ENCODE measurements at places on chromosomes 2 and 18. TPM values are rescaled to one million over a fixed set of nuclear protein-coding genes. Genes with fewer than 3 reads are reported as not detected.

GRCh38 chr2:98091738-98092137 is 4.8 kb downstream of the VWA3B start:
- DNase-seq = no peak

GRCh38 chr2:189441709-189442074 is 418 bp downstream of the WDR75 start:
- no peak for DNase-seq

DNA sequence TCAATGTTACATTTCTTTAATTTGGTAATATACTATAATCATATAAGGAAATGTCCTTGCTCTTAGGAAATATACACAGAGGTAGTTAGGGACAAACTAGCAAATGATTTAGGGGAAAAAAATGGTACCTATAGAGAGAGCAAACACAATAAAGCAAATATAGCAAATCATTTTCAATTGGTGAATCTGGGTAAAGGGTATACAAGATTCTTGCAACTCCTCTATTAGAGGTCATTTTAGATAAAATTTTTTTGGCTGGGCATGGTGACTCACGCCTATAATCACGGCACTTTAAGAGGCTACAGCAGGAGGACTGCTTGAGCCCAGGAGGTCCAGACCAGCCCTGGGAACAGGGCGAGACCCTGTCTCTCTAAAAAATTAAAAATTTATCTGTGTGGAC is 44.4 kb downstream of the STRN start:
- peak; percentile 2 for DNase-seq

DNA sequence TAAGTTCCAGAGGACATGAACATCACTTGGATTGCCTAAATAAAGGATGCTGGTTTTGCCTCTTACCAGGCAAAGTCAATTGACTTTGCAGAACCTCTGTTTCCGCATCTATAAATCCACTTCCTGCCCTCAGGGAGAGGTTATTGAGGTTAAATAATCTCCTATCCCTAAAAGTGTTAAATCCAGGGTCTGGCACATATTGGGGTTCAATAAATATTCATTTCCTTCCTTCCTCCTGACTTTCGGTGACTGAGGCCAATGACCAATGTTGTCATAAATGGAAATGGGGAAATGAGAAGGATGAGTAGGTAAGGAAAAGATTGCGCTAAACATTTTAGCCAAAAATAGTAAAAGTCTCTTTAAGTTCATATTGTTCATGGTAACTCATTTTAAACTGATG is 16.0 kb downstream of the BCL2 start:
- no peak for DNase-seq

DNA sequence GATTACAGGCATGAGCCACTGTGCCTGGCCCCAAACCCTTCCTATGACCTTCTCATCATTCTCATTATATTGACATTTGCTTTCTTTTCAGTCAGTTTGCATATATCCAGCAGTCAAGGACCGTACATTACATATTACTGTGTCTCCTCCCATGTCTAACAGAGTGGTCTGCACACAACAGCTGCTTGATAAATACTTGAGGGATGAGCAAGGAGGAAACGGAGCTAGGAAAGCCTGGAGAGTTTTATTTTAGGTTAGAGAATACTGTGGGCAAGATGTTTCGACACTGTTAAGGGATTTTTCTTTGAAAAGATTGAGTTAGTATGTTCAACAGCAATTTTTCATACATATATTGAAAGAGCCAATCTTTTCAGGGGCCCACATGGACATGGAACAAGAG is 76.2 kb upstream of the CHRNA1 start:
- DNase-seq = peak; percentile 74

- DNase-seq = no peak
These were observed 210.2 kb upstream of the FBXO11 start for GRCh38 chr2:48116497-48116896.

DNA sequence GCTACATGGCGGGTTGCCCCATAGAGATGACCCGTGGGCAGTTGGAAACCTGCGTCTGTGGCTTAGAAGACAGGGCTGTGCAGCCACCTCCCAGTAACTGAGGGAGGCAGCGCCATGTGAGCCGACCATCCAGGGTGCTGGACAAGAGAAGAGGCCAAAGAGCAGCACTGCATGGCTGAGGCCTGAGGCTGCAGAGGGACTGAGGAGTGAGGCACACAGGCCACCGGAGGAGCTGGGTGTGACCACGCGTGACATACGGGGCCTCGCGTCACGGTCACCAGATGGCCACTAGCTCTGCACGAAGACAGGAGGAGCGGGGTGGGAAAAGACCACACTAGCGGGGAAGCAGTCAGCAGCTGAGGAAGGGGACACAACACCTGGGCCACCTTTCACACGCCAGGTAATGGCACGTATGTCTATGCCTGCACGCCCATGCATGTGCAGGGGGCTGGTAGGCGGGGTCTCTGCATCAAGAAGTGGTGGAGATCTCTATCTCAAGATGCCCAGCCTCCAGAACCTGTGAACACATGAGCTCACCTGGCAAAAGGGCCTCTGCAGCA is 61.4 kb downstream of the NDUFA10 start:
- no peak for DNase-seq

GRCh38 chr2:100244881-100245605 is 77.3 kb downstream of the LONRF2 start:
- DNase-seq = peak; percentile 55

DNA sequence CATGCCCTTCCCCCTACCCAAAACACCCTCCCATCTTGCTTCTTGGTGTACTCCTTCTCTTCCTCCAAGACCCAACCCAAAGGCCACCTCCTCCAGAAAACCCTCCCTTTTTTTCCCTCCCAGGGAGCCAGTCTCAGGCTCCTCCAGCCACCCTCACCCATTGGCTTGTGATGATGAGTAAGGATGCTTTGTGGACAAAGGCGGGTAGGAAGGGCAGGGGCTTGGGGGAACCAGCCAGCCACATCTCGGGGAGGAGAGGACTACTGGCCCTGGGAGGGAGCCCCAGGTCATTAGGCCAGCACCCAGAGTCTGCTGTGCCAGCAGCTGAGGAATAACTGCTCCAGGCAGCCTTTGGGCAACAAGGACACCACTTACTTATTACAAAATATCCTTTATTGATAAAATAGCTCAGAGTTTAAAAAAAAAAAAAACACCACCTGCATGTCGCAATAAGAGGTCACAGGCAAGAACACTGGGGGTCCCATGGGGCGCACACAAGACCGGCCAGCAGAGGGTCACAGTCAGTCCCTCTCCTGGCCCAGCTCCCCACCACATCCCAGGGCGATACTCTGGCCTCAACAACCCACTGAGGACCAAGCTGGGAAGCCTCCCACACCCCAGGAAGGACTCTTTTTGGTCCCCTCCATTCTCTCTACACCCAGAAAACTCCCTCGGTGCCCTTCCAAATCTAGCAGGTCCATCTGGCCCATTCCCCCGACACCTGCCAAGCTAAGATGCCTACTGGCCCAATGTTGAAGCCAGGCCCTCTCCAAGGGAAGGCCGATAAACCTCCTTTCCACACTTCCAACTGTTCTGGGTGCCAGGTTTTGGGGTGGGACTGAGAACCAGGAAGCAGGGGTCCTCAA is 3.6 kb downstream of the ADRA2B start:
- no peak for DNase-seq

DNA sequence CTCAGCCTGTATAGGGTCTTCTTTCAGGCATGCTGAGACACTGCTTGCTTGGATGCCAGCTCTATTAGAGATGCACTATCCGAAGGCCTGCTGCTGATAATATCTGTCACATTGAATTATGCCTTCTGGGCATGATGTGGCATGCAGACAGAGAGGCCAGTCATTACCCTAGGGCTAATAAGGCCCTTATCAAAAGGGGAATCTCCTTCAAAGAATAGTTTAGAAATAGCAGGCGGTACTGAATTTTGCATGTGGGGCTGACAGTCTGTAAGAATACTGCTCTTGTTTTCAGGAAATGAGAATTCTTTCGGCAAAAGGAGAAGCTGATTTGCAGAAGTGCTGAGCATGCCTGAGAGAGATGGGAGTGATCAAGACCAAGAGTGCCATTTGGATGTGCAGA is 13.1 kb upstream of the LHCGR start:
- DNase-seq = no peak

DNA sequence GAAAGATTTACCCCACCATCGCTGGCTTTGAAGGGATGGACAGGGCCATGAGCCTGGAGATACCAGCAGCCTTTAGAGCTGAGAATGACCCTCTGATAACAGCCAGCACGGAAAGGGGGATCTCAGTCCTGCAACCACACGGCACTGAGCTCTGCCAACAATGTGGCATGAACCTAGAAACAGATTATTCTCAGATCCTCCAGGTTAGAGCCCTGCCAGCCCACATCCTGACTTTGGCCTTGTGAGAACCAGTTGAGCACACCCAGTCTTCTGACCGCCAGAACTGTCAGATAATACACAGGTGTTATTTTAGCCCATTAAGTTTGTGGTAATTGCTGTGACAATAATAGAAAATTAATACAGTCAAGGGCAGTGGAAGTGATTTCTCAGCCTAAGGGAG is 9.4 kb upstream of the GNLY start:
- DNase-seq = no peak

DNA sequence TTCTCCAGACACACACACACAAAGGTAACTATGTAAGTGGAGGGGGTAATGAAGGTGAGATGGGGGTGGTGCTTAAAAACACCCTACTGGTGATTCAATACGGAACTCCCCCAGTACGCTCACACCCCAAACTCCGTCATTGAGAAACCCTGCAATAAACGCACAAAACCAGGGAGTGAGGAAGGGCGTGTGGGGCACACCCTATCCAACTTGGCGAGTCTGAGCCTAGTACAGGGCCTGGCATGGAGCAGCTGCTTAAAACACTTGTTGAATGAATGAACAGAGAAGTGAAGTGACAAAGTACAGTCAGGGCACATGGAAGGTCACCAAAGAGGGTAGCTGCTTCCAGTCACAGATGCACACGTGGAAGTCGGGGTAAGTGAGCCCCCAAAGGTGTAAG is 146.8 kb upstream of the SMAD2 start:
- no peak for DNase-seq

- DNase-seq = no peak
These were observed 8.4 kb upstream of the PER2 start for GRCh38 chr2:238296638-238297457.

DNA sequence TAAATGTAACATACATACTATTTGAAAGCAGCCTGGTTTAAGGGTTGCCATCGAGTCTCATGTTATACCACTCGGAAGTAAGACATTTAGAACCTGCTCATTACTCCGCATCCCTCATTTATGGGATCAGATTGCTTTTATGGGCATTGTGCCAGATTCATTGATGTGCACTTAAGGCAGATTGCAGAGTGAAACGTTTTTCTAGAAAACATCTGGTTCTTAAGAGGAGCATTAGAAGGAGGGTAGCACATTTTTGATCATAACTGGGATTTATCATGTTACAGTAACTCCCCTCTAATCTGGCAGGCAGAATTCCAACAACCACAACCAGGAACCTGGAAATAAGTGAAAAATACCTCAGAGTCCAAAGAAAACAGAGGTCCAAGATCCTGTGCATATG is 74.2 kb upstream of the GALNT3 start:
- DNase-seq = peak; percentile 5

LIMS4 gene
- total RNA-seq = 1.0 TPM

ANXA4 gene
- 31.0 TPM for total RNA-seq

BOLL gene
- total RNA-seq = not detected

TCF23 gene
- not detected for total RNA-seq

RBM43 gene
- total RNA-seq = 6.8 TPM

INO80B gene
- 10.9 TPM for total RNA-seq

Measured in GM23248 (cell line).